ENCODE measurements at places on chromosomes 12 and 14.
A peak's percentile ranks its signal among the peaks of the same experiment; 100 is the strongest.

DNA sequence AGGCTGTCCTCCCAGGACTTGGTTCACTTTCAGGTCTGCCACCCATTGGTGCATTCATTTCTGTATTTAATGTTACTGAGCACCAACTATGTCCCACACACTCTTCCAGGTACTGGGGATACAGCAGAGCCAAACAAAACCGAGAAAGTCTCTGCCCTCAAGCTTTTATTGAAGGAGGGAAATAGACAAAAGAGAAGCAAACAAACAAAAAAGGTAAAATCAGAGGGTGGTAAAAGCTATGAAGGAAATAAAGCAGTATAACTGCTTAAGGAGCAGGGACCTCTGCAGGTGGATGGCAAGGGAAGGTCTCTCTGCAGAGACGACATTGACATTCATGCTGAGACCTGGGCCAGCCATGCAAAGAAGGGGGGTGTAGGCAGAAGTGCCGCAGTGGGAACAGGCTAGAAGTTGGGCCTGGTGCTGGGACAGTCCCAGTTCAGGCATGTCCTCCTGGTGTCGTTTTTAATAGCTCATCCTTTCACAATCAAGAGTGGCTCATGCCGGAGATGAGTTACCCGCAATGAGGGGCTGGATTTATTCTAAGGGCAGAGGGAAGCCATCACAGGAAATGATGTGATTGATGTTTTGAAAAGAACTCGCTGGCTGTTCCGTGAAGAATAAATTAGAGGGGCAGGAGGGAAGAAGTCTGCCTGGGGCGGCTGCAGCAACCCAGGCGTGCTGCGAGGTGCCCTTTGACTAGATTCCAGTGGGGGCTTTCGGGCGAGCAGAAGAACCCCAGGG lies 72.8 kb downstream of the IRF2BPL start:
- no peaks in the 10 kb centered on the region for H3K27me3 ChIP-seq
- H3K36me3 ChIP-seq = no peaks in the 10 kb centered on the region
- peak; percentile 82 for ATAC-seq
- H3K4me1 ChIP-seq = peaks cover 35% of the 10 kb centered on the region
- peak overlapping the region; percentile 82 for H3K27ac ChIP-seq
- H3K4me3 ChIP-seq = peak overlapping the region; percentile 80

DNA sequence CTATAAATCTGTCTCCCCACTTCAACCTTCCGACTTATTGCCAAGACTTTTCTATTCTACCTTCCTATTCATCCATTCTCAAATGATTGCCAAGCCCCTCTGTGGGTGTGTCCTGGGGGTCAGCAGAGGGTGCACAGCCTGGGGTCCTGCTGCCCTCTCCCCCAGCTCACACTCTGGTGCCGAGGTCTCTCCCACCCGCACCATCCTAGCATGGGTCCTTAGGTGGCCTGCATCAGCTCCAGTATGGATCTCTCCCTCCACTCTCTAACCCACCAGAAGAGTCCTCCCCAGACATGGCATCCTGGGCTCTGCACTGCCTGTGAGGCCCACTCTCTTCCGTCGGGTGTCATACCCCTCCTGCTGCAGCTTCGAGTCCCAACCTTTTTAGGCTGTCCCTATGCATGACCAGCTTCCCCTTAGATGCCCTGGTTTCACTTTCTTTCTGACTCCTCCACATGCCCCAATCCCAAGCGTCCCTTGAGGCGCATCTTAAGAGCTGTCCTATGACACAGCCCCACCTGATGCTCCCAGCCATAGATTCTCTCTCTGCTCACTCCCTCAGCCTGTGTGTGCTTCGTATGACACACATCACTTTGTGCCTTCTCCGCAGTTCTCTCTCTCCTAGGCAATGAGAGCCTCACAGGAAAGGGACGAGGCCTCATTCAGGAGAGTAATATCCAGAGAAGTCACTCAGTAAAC lies 43.9 kb downstream of the GIT2 start:
- H3K4me1 ChIP-seq = peaks cover 26% of the 10 kb centered on the region
- peak overlapping the region; percentile 47 for H3K27ac ChIP-seq
- no peak overlapping the region for H3K4me3 ChIP-seq
- peaks cover 99% of the 10 kb centered on the region for H3K36me3 ChIP-seq
- H3K27me3 ChIP-seq = no peaks in the 10 kb centered on the region
- peak; percentile 75 for ATAC-seq

- H3K4me1 ChIP-seq = no peaks in the 10 kb centered on the region
- H3K27me3 ChIP-seq = no peaks in the 10 kb centered on the region
- no peak for ATAC-seq
- no peak overlapping the region for H3K27ac ChIP-seq
- H3K36me3 ChIP-seq = no peaks in the 10 kb centered on the region
- no peak overlapping the region for H3K4me3 ChIP-seq
These were observed 64.4 kb downstream of the C12orf42 start for GRCh38 chr12:103431387-103431786.

DNA sequence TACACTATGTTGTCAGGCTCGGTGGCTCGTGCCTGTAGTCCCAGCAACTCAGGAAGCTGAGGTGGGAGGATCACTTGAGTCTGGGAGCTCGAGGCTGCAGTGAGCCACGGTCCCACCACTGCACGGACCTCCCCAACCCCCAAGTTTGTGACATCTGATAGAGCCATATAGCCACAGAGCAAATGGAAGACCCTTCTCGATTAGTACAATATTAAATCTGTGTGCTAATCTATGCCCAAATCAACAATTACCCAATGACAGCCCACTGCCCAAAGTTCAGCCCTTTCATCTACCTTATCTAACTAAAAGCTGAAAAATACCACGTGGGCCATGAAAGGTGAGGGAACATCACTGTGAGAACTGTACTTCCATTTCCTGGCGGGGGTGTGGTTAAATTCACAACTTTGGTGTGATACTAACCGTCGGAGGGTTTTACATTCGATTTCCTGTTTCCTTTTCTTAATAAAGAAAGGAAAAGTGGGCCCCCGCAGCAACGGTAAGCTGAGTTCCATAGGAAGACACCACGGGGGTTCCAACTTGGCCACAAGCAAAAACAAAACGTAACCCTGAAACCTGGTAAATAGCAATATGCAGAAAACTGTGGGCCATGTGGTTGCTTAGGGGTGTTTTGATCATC lies 31.2 kb upstream of the FOS start:
- peak overlapping the region; percentile 65 for H3K27ac ChIP-seq
- ATAC-seq = peak; percentile 52

DNA sequence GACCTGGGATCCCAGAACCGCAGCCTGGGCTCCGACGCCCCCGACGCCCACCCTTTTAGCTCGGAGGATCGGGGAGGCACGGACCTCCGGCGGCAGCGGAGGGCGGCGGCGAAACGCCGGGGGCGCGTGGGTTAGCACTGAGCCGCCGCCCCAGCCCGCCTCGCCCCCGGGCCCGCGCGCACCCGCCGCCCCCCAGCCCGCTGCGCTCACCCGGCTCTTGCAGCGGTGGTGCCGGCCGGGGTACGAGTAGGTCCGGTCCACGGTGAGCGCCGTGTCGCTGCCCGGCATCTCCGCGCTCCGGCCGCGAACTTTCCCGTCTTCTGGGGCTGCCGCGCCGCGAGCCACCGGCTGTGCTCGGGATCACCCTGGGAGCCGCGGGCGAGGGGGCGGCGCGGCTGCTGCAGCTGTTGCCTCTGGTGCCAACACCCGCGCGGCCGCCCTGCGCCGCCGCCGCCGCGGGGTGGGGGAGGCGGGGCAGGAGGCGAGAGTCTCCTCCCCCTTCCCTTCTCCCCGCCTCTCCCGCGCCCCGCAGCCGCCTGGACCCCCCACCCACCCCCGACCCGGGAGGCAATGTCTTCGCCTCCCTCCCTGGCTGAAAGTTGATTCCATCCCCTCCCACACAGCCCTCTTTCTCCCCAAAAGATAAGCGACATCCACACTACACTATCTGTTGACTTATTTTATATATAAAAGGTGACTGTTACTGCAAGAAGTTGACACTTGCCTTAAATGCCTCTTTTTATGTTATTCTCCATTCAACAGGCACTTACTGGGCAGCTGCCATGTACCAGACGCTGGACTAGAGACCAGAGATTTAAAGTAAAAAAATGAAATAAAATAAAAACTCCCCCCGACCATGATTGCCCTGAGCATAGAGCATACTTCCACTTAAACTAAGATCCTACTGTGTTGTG lies at the start of gene TMCC3:
Gene TMCC3 (minus strand): TSS at position 415 of the 914 bp plus-strand sequence. CDS start 127 bp downstream, at position 288.
- H3K4me3 ChIP-seq = peak within 1 kb of the TSS; percentile 76
- H3K36me3 ChIP-seq = no peaks in the 10 kb centered on the region
- H3K27ac ChIP-seq = no peak within 1 kb of the TSS
- H3K4me1 ChIP-seq = peaks cover 6% of the 10 kb centered on the region
- peak; percentile 73 for ATAC-seq

DNA sequence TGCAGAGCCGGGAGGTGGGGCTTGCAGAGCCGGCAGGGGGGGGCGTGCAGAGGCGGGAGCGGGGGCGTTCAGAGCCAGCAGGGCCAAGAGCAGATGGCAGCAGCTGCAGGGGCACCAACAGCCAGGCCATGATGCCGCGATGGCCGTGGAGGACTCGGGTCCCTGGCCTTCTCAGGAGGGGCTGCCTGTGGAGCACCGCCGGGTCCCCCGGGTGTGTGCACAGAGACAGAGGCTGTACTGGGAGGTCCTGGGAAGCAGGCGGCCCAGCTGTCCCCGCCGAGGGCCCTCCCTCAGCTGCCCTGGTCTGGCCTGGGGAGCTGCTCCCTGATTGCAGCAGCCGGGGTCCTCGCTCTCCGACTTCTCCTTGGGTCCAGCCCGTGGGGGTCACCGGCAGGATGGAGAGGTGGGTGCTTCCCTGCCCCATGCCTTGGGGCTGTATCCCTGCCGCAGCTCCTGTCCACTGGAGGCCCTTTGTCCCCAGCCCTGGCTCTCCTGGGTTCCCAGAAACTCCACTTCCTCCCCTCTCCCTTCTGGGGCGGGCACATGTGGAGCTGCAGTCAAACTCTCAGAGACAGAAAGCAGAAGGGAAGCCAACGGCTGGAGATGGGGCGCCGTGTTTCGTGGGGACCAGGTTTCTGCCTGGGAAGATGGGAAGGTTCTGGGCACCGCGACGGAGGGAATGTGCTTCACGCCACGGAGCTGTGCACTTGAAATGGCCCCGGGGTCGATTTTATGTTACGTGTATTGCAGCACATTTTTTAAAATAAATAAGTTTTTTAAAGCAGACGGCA lies 75.8 kb upstream of the GALNT9 start:
- ATAC-seq = no peak
- no peak overlapping the region for H3K27ac ChIP-seq
- H3K4me1 ChIP-seq = no peaks in the 10 kb centered on the region
- H3K36me3 ChIP-seq = no peaks in the 10 kb centered on the region
- H3K4me3 ChIP-seq = no peak overlapping the region

DNA sequence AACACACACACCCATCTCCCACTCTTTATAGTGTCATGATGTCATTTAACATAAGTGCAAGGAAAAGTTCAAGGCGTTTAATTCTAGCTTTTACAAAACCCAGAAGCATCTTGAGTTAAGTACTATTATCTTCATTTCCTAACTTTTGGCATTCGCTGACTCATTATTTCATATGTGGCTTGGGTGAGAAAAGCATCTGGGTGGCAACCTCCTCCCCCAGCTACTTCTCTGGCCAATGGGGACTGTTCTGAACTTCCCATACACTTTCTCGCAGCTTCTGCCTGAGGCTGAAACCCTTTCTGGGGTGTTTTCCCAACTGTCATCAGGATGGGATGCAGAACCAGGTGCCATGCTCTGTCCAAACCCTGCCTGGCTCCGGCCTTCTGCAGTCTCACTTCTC lies 2.8 kb upstream of the MARK3 start:
- peaks cover 13% of the 10 kb centered on the region for H3K36me3 ChIP-seq
- peaks cover 12% of the 10 kb centered on the region for H3K4me1 ChIP-seq
- H3K4me3 ChIP-seq = no peak overlapping the region
- no peak overlapping the region for H3K27ac ChIP-seq

DNA sequence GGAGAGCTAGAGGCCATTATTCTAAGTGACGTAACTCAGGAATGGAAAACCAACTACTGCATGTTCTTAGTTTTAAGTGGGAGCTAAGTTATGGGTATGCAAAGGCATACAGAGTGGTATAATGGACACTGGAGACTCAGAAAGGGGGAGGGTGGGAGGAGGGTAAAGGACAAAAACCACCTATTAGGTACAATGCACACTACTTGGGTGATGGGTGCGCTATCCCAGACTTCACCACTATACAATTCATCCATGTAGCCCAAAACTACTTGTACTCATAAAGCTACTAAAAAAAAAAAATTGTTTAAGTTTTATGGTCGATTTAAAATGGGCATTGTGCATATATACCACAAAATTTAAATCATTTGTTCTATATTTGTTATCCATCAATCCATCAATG lies 24.3 kb downstream of the SLC41A2 start:
- H3K36me3 ChIP-seq = peaks cover 8% of the 10 kb centered on the region
- ATAC-seq = no peak
- H3K4me1 ChIP-seq = peaks cover 23% of the 10 kb centered on the region
- no peak overlapping the region for H3K4me3 ChIP-seq

GRCh38 chr12:128755566-128755965 lies 68.2 kb downstream of the SLC15A4 start:
- H3K27ac ChIP-seq = no peak overlapping the region
- H3K4me3 ChIP-seq = no peak overlapping the region
- ATAC-seq = peak; percentile 50
- H3K27me3 ChIP-seq = peaks cover 4% of the 10 kb centered on the region

GRCh38 chr14:102907980-102908730 lies 14.3 kb upstream of the AMN start:
- no peaks in the 10 kb centered on the region for H3K27me3 ChIP-seq
- ATAC-seq = no peak
- no peaks in the 10 kb centered on the region for H3K4me1 ChIP-seq
- no peak overlapping the region for H3K4me3 ChIP-seq
- peaks cover 49% of the 10 kb centered on the region for H3K36me3 ChIP-seq

DNA sequence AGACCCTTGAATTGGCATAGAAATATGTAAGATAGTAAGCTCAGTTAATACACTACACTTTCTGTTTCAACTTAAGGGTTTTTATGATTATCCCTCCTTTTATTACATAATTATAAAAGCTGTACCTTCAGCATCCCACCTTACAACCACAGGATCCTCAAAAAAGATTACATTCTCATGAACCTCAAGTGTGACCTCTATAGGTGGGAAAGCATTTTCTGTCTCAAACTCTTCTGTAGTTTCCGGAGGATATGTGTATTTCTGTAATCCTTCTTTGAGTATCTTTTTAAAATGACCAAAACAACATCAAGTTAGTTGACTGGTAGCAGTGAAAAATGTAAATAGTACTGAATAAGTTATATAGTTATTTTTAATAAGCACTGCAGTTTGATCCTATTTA lies 75.9 kb downstream of the DNAI7 start:
- H3K27ac ChIP-seq = no peak overlapping the region
- peaks cover 4% of the 10 kb centered on the region for H3K27me3 ChIP-seq
- H3K4me1 ChIP-seq = no peaks in the 10 kb centered on the region
- H3K4me3 ChIP-seq = no peak overlapping the region

GRCh38 chr14:52706286-52706685 lies 714 bp upstream of the PSMC6 start:
- ATAC-seq = peak; percentile 71
- peak overlapping the region; percentile 96 for H3K27ac ChIP-seq
- peaks cover 12% of the 10 kb centered on the region for H3K4me1 ChIP-seq

Data from activated T-helper 17 cell treated with anti-CD3 and anti-CD28 coated beads, Interleukin-2, amount 50 U/mL, for 72 hours (primary cell).